ENCODE measurements at places on chromosomes 12 and 14.

DNA sequence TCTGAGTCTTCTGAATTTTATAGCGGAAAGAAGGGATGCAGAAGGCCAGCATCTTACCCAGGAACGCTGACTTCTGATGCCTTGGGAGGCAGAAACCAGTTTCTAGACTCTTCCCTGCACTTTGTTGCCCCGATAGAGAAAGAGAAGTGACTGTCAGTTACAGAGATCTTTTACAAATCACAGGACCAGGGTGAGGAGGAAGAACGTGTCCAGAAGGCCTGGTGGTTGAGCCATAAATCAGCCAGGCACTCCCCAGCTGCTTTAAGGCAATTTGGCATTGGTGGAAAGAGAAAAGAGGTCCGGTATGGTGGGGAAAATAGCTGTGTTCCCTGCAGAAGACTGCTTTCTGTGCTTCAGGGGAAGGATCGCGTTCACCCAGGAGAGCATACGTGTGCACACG, 88.7 kb upstream of the KCNA1 start:
- H3K27me3 ChIP-seq = peaks cover 8% of the 10 kb centered on the region
- no peaks in the 10 kb centered on the region for H3K4me1 ChIP-seq
- no peak overlapping the region for H3K27ac ChIP-seq
- no peaks in the 10 kb centered on the region for H3K36me3 ChIP-seq
- no peak overlapping the region for H3K4me3 ChIP-seq

DNA sequence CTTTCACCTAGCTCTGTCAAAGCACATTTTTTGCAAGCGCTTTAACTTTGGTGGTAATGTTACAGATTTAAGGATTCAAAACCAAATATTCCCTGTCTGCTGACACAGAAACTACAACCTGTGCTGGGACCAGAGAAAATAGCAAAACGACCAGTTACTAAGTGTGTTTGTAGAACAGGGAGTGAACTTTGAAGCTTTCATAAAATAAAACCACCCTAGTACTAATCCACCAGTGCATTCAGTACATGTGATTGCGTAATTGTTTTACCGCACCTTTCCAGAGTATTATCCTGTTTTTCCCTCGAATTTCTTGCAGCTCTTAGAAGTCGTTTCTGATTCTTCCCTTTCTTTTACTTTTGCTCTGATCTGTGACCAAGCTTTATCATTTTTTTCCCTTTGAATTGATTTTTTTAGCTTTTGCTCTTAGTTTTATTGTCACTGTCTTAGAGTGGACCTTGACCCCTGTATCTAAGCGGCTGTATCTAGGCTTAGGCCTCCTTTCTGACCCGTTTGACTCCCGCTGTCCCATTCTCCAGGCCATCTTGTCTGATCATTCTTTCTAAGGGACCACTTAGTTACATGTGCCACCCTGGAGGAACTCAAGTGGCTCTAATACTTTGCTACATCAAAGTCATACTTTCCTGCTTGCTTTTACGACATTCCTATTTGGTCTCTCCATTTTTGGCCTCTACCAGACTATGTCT, 429.4 kb downstream of the PCNX1 start:
- H3K27me3 ChIP-seq = no peaks in the 10 kb centered on the region

DNA sequence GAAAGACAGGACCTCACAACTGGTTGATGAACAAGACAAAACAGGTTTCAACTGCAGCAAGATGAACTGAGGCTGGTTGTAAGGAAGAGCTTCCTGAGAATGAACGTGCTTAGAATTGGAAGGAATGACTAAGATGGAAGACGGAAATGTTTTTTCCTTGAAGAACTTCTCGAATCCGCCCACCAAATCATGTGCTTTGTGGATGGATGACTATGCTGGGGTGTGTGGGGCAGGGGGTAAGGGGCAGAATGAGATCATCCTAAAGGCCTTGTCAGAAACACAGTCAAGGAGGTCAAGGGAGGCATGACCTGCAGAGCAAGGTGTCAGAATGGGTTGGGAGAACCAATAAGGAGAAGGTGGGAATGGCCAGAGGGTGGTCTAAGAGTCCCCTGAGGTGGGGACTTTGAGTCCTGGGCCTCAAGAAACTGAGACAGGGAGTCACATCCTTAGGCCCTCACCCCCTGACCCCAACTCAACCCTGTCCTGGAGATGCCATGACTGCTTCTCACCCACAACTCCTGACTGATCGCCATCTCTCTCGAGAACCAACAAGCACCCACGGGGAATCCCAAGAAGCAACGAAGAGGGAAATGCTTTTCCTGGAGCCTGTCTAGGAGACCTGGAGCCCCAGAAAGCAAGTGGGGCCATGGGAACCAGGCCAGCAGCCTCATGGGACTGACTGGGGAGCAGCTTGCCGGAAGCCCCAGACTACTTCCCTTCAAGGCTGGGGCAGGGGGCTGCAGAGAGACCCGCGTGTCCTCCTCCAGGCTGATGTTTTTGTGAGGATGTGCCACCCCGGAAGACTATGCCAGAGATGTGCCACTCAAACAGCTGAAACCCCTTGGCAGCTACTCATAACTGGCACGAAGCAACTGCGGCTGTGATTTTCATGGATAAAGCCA, 84.0 kb downstream of the ACTN1 start:
- DNase-seq = no peak
- no peak overlapping the region for H3K27ac ChIP-seq
- H3K4me1 ChIP-seq = no peaks in the 10 kb centered on the region
- H3K27me3 ChIP-seq = no peaks in the 10 kb centered on the region
- no peak overlapping the region for H3K4me3 ChIP-seq
- H3K36me3 ChIP-seq = peaks cover 12% of the 10 kb centered on the region

GRCh38 chr12:112170971-112171596, 45.7 kb downstream of the TRAFD1 start:
- peaks cover 22% of the 10 kb centered on the region for H3K36me3 ChIP-seq
- no peak for DNase-seq
- no peak overlapping the region for H3K27ac ChIP-seq
- no peaks in the 10 kb centered on the region for H3K27me3 ChIP-seq
- H3K4me3 ChIP-seq = no peak overlapping the region

GRCh38 chr12:26389343-26389742, 194.0 kb downstream of the SSPN start:
- no peak overlapping the region for H3K27ac ChIP-seq
- peaks cover 3% of the 10 kb centered on the region for H3K4me1 ChIP-seq
- no peaks in the 10 kb centered on the region for H3K27me3 ChIP-seq
- H3K36me3 ChIP-seq = peaks cover 10% of the 10 kb centered on the region

DNA sequence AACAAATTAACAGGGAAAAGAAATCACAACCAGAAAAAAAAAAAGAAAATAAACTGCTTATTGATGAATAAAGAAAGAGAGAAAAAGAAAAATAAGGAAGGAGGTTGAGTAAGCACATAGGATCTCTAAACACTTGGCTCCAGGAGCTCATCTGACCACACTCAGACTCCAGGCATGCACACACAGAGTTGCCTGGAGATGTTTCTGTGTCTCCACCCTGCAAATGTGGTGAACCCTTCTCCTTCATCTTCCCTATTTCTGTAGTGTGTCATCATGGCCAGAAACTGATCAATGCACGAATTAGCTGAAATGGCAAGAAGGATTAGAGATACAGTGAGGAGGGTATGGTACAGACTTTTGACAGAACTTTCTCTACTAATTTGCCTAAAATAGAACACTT, 20.2 kb downstream of the OR4N2 start:
- H3K27ac ChIP-seq = no peak overlapping the region
- no peak overlapping the region for H3K4me3 ChIP-seq
- no peaks in the 10 kb centered on the region for H3K36me3 ChIP-seq

DNA sequence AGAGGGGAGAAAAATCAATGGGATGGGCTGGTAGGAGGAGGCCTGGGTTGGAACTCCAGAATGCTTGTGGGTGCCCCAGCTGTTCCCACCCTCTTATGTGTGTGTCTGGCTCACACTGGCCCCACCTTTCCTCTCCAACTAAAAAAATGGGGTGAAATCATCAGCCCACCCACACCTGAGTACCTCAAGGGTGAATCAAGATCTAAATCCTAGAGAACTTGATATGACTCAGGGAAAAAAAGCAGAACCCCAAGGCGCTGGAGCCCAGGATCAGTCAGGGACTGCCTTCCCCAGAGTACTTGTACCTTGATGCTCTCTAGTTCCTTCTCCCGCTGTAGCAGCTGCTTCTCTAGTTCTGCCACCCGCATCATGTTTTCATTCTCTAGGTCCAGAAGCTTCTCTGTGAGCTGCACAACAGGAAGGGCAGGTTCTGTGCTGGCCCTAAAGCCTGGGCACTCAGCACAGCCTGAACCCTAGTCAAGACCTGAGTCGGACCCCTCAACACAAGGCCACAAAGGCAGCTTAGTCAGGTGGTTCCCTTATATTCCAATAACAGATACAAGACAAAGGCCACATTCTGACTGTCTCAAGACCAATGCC, 29.7 kb downstream of the PRPF40B start:
- no peak overlapping the region for H3K4me3 ChIP-seq
- H3K27me3 ChIP-seq = no peaks in the 10 kb centered on the region
- H3K4me1 ChIP-seq = no peaks in the 10 kb centered on the region
- H3K27ac ChIP-seq = no peak overlapping the region
- H3K36me3 ChIP-seq = peaks cover 4% of the 10 kb centered on the region
- DNase-seq = no peak

- DNase-seq = no peak
- no peaks in the 10 kb centered on the region for H3K4me1 ChIP-seq
- H3K27me3 ChIP-seq = no peaks in the 10 kb centered on the region
- H3K27ac ChIP-seq = no peak overlapping the region
- no peak overlapping the region for H3K4me3 ChIP-seq
Observed at GRCh38 chr14:50319721-50320120, 7.6 kb downstream of the DMAC2L start.

- DNase-seq = no peak
- H3K27ac ChIP-seq = no peak overlapping the region
- no peak overlapping the region for H3K4me3 ChIP-seq
- peaks cover 51% of the 10 kb centered on the region for H3K27me3 ChIP-seq
- no peaks in the 10 kb centered on the region for H3K36me3 ChIP-seq
Observed at GRCh38 chr12:48965298-48965838, 6.2 kb downstream of the WNT10B start.

DNA sequence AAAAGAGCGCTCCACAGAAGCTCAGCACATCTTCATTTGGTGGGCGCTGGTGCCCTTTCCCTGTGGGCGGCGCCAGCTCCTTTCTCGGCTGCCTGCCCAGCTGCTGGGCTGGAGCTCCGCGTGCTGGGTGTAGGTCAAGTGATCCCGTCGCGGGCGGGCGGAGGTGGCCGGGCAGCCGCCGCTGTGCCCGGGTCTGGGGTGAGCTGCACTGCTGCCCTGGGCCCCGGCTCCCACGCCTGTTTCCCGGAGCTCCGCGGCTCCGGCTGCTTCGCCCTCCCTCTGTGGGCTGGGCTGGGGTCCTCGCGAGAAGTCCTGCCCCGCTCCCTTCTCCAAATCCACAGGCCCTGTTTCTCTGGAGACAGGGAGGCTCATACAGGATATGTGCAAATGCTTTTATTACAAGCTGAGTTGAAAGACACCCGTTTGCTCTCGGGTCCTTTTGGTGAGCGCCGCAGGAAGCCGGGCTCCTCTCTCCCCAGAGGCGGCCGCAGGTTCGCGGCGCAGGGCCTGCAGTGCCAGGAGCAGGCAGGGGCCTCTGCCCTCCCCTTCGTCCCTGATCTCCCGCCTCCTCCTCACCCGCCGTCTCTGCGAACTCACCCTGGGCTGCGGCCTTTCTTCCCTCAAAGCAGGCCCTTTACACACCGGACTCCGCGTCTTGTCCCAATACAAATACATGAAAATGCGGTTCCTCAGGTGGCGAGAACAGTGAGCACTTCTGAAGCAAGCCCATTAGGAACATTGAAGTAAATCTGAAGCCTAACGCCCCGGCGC, 67.8 kb upstream of the CAPRIN2 start:
- peak; percentile 74 for DNase-seq
- peak overlapping the region; percentile 83 for H3K4me3 ChIP-seq
- no peaks in the 10 kb centered on the region for H3K36me3 ChIP-seq
- H3K27me3 ChIP-seq = peaks cover 10% of the 10 kb centered on the region
- peak overlapping the region; percentile 96 for H3K27ac ChIP-seq
- H3K4me1 ChIP-seq = peaks cover 26% of the 10 kb centered on the region

DNA sequence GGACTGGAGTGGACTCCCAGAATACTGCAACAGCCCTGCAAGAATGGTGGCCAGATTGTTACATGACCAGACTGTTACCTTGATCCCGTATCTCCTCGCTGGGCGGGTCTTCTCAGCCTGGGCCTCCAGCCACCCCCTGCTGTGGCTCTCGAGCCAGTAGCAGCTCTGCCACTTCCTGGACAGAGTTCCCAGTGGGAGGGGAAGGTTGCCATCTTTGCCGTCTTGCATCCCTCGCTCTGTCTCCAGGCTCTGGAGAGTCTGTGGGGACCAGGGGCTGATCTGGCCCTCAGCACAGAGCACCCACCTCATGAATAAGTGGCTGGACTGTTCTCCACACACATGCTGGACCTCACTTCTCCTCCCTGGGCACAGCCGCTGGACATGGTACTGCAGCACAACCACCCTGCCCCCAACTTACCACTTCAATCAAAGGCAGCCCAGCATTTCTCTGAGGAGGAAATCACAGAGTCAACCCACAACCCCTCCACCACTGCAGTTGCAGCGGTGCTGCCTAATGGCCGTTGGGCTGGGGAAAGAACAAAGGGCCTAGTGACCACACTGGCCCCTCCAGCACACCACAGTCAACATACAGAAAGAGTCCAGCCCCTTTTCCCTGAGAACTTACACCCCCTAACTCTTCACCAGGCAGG, 6.9 kb upstream of the KLRF1 start:
- H3K36me3 ChIP-seq = no peaks in the 10 kb centered on the region
- no peaks in the 10 kb centered on the region for H3K4me1 ChIP-seq
- H3K27me3 ChIP-seq = peaks cover 8% of the 10 kb centered on the region
- no peak overlapping the region for H3K27ac ChIP-seq
- DNase-seq = no peak

GRCh38 chr12:87809916-87810315, 219.3 kb downstream of the C12orf50 start:
- H3K27ac ChIP-seq = no peak overlapping the region
- no peak overlapping the region for H3K4me3 ChIP-seq
- no peak for DNase-seq
- no peaks in the 10 kb centered on the region for H3K4me1 ChIP-seq
- peaks cover 2% of the 10 kb centered on the region for H3K27me3 ChIP-seq

DNA sequence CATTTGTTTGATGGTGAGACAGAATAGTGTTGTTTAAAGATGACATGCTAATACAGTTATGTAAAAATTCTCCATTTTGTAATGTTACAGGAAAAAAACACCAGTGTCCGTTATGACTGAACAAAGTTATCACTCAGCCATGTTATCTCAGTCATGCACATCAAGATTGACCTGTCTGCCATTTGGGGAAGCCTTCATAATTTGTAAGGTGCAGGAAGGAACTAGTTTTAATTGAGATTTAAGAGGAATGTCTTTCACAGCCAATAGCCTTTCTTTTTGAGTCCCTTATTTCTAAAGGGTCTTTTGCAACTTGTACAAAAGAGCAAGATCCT, 432.2 kb downstream of the RAD51B start:
- H3K27me3 ChIP-seq = no peaks in the 10 kb centered on the region
- H3K27ac ChIP-seq = peak overlapping the region; percentile 76
- peaks cover 86% of the 10 kb centered on the region for H3K4me1 ChIP-seq

Data from progenitor cell of endocrine pancreas (in vitro differentiated cells).